ENCODE measurements at places on chromosomes 4 and X.

DNA sequence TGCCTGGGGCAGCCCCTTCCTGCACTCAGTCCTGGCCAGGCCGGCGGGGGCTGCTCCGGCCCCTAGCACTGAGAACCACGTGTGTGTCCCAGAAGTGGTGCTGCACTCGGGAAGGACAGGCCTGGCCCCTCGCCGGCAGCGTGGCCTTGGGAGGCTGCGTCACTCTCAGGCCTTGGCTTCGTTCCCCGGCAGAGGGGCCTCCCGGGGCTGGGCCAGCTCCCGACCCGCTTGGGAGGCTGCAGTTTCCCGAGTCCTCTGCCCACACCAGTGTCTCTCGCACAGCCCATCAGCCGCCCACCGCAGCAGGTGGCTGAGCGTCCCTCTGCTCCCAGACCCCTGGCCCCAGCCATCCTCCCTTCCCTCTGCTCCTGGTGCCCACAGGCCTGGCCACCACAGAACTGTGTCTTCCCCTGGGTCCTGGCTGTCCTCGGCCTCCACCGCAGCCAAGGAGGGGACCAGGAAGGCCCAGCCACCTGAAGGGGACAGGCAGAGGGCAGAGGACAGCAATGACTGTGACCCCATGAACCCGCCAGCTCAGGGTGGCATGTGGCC is 10.9 kb upstream of the CPLX1 start:
- no peak for DNase-seq

- no peak for DNase-seq
Observed at GRCh38 chrX:119647552-119648420, 41.6 kb upstream of the NKRF start.

DNA sequence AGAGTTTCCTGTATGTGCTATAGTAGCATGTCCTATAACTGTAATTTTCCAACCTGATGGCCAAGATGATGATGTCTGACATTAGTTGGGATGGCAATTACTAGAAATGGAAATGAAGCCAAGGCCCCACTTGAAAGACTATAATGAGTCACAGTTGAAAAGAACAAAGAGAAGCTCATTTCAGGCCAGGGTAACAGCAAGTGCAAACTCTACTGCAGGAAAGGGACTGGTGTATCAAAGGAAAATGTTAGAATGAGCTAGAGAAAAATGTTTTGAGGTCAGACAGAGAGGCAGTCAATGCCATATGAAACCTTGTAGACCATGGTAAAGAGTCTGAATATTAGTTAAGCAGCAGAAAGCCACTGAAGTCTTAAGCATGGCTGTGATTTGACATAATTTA is 146.2 kb upstream of the SH3RF1 start:
- no peak for DNase-seq

DNA sequence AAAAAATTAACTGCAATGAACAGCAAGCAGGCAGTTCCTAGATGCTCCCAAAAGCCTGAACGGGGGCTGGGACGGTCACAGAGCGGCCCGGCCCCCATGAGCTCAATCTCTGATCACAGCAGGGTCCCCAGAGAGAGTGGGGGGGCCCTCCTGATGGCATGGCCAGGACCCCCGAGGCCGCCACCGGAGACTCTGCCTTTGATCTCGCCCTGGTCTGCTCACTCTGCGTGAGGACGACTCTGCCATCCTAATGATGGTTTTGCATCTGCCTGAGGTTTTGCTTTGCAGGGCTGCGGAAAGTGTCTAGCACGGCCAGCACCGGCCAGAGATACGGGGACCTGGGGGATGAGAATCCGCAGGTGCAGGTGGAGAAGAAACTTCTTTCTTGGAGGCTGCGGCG is 103.8 kb downstream of the SHOX start:
- DNase-seq, result no peak

DNA sequence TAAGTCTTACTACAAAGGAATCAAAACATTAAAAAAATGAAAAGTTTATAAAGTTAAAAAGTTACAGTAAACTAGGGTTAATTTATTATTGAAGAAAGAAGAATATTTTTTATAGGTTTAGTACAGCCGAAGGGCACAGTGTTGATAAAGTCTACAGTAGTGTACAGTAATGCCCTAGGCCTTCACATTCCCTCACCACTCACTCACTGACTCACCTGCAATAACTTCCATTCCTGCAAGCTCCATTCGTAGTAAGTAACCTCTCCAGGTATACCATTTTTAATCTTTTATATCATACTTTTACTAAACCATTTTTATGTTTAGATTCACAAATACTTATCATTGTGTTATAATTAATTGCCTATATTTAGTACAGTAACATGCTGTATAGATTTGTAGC is 307.5 kb upstream of the FAM241A start:
- DNase-seq, result no peak

DNA sequence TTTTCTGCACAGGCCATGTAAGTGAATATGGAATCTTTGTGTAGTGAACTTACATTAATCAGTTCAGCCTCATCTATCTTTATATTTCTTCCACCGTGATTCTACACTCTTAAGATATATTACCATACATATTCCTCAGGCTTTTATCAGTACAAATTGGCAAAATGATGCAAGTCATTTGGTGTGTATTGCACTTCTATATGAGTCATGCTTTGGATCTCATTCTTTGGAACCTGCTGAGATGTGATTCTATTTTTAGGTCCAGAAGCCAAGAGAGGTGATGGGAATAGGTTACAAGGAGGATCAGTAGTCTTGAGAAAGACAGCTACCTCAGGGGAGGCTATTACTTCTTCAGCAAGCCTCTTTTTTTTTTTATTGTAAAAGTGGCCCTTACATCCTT is 204.4 kb downstream of the ZNF330 start:
- peak; percentile 61 for DNase-seq

GRCh38 chrX:30971774-30972603 is 82.9 kb upstream of the TAB3 start:
- DNase-seq, result peak; percentile 20

DNA sequence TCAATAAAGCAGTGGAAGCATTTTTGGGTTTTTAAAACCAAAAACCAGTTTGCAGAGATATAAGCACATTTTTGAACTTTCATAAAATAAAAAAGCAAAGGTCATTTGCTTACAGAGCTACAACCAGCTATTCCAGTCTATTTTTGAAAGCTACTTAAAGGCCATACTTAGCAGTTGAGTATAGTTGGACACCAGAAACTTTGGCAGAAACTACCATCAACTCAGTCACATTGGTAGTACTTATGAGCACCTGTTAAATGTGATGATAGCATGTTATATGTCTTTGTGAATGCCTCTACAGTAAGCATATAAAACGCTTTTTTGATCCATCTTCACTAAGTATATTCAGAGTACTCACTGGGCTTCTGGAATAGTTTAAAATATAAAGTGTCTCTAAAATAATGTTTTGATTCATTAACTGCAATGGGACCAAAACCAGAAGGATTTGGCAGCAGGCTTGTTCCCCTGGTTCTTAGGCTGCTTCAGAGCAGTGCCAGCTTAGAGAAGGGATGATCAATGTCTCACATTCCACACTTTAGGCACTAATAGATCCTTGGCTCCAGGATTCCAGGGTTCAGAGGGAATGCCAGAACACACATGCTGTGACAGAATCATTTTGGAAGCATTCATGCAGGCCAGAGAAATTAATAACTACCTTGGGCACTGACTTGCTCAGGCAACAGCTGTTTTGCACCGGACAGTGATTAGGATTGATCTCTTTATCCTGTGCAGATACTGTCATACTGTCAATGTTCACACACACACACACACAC is 103.9 kb downstream of the IQCM start:
- no peak for DNase-seq

- DNase-seq, result no peak
Observed at GRCh38 chrX:95622200-95622599, 1062.4 kb upstream of the DIAPH2 start.

DNA sequence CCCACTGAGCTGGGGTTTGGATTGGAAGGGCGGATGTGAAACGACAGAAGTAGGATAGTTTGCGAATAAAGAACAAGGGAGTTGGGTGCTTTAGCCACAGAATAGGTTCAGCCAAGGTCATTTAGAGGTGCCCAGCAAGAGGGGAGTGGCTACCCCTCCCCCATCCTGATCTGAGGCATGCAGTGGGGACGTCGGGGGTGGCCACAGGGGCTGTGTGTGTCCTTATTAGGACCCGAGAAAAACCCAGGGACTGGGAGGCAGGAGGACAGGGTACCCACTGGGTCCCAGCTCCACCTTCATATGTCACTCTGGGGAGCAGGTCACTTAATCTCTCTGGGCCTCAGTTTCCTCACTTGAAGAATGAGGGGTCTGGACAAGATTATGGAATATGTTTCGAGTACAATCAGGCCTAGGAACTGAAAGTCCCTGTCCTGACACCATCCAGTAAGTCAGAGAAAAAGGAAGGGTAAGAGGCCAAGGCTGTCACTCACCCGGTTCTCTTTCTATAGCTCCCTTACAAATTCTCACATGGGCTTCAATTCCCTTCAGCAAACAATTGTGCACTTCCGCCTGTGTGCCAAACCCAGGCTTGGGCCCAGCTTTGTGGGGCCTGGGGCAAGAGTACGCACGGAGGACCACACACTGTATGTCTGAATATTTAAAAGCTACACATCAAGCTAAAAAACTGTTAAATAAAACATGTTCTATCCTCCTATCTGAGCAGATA is 4.2 kb upstream of the NYX start:
- no peak for DNase-seq

- peak; percentile 27 for DNase-seq
Observed at GRCh38 chr4:121070696-121071639, 1.4 kb downstream of the NDNF start.

GRCh38 chr4:176210101-176210500 is 14.7 kb upstream of the SPATA4 start:
- DNase-seq, result no peak

GRCh38 chr4:140088323-140088967 is 65.5 kb downstream of the MAML3 start:
- no peak for DNase-seq

- no peak for DNase-seq
Observed at GRCh38 chr4:153916273-153916755, 127.4 kb upstream of the SFRP2 start.

- DNase-seq, result no peak
Observed at GRCh38 chr4:73967866-73968265, 14.0 kb downstream of the PF4 start.

GRCh38 chrX:716136-716535 is 85.5 kb downstream of the SHOX start:
- no peak for DNase-seq

GRCh38 chr4:121819216-121819965 is 4.3 kb downstream of the CCNA2 start:
- peak; percentile 33 for DNase-seq

GRCh38 chr4:108333353-108333942 is 164.7 kb upstream of the LEF1 start:
- no peak for DNase-seq

DNA sequence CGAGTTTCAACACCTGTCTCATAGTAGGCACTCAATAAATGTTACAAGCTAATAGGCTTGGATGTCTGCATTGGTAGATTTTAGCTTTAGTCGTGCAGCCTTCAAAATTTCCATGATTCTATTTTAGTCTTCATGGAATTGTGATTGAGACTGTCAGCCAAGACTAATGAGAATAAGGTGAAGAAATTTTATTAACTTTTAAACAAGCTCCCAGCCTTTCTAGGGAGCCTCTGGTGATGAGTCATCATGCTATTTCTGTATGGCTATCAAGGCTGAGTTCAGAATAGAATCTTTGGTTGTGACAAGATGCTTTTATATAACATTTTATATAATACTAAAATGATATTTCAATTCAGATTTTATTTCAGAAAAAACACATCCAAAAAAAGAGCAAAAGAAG is 685.8 kb downstream of the GABRG1 start:
- no peak for DNase-seq

DNA sequence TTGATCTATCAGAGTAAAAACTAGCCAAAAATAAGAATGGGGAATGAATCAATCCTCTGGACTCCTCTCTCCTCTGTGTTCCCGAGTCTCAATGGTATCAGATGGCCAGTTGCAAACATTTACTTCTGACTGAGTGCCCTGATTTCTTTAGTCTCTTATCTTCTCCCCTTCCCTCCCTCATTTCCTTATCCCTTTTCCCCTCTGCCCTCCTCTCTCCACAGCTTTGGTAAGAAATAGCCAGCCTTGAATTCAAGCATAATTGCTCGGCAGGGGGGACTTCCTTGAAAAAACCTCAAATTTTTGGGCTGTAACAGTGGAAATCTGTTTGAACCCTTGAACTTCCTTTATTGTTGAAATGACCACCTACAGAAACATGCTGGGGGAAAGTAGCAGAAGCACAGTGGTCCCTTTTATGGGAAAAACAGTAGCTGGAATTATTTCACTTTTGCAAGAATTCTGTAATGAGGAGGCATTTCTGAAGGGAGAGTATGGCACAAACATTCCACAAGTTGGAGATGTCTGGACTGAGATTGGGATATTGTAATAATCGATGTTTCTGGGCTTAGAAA is 40.3 kb downstream of the NHS start:
- DNase-seq, result no peak

DNA sequence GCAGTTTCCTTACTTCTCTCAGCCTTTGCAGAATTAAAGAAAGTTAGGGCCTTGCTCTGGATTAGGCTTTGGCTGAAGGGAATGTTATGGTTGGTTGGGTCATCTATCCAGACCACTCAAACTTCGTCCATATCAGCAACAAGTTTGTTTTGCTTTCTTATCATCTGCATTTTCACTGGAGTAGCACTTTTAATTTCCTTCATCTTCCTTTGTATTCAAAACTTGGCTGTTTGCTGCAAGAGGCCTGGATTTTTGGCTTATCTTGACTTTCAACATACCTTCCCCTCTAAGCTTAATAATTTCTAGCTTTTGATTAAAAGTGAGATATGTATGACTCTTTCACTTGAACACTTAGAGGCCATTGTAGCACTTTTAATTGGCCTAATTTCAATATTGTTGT is 126.7 kb upstream of the CENPE start:
- DNase-seq, result no peak

DNA sequence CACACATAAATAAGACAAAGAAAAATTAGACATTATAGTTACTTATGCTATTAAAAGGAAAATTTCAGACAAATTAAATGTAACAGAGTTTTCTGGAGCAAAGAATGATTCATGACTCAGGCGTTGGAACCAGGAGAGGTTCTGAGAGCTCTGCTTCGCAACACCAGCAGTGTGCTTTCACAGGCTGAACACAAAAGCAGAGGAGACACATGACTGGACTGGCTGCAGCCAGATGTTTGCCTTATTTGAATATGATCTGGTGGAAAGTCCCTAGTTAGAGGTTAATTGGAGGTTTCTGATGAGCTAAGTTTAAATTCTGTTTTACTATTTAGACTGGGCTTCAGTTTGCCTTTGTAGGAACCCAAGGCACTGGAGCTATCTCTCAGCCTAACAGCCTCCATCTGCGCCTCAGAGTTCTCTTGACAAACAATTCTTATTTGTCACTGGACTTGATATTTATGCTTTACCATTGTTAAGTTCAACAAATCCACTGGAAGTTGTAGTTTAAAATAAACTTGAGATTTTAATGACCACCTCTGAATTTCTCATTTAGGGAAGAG is 16.2 kb downstream of the BOD1L1 start:
- peak; percentile 64 for DNase-seq

DNA sequence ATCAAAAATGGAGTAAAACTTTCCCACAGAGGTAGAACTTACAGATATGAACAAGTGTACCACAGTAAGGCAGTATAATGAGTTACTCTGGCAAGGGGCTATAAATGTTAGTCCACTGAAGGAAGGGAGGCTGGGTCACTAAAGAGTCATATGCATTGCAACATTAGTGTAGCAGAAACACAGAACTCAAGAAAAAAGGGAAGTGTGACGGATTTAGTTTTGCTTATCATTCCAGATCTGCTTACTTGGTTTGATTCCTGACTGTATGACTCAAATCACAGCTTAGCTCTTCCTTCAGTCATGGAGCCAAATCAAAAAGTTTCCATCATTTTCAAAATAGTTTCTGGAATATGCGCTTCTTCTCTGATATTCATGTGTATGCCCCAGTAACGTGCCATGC is 148.7 kb downstream of the FSTL5 start:
- DNase-seq, result peak; percentile 1

Measured in fibroblast of gingiva (primary cell).